ENCODE measurements at places on chromosomes 7 and 10. TPM values are rescaled to one million over a fixed set of nuclear protein-coding genes. Genes with fewer than 3 reads are reported as not detected.

DNA sequence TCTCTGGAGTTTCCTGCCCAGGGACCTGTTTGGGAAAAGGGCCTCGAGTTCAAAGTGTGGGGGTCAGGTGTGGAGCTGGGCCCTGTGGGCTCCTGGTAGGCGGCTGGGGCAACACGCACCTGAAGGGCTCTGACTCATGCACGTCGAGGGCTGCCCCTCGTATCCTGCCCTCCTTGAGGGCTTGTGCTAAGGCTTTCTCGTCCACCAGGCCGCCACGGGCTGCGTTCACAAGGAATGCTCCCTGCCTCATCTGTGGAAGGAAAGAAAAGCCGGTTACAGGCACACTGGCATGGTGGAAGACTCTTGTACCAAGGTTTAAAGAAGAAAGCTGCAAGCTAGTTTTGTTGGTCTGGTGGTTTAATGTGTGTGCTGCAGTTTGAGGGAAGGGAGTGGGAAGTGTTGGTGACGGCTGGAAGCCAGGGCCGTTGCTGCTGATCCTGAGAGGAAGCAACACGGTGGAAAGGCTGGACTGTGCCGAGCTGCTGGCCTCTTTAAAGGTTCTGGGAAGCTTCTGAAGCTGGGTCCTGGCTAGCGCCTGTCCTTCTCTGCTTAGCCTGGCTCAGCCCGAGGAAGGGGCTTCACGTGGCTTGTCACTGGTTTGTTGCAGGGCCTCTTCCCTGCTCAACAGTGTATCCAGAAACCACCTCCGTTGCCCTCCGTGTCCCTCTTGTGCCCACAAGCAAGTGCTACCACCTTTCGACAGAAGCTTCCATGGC lies 52.0 kb downstream of the ZRANB1 start:
- no peak for DNase-seq

Gene GIMAP6
- 6.9 TPM for total RNA-seq

- DNase-seq: no peak
Observed at GRCh38 chr7:72313906-72314305, 98.2 kb downstream of the CALN1 start.

GRCh38 chr7:39413636-39414223 lies 152.5 kb upstream of the YAE1 start:
- DNase-seq: no peak

DNA sequence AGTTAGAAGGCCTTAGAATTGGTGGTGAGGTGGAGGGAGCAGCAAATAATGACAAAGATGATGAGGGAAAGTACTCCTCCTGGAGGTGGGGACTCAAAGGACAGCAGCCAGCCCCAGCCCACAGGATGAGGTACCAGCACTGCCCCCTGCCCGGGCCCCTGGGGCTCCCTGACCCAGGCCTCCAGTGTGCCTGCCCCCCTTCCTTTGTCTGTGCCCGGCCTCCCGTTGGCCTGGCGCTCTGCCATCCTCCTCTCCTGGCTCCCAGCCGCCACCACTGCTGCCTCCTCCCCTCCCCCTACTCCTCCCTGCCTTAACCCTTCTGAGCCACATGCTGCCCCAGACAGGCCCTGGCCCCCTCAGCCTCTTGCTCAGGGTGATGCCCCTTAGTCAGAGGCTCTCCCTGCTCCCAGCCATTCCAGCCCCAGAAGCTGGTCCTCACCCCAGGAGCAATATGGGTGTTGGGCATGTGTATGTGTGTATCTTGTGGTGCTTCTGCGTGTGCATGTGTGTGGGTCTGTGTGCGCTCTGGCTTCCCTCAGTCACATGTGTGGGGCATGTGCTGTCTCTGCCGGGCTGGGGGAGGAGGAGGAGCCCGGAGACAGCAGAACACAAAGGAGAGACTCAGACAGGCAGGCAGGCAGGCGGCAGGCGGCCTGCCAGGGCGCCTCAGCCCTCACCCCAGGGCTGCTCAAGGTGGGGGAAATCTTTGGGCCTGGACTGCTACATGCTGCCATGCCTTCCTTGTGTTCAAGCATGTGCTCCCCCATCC lies 2.6 kb downstream of the LDB1 start:
- DNase-seq: peak; percentile 58

DNA sequence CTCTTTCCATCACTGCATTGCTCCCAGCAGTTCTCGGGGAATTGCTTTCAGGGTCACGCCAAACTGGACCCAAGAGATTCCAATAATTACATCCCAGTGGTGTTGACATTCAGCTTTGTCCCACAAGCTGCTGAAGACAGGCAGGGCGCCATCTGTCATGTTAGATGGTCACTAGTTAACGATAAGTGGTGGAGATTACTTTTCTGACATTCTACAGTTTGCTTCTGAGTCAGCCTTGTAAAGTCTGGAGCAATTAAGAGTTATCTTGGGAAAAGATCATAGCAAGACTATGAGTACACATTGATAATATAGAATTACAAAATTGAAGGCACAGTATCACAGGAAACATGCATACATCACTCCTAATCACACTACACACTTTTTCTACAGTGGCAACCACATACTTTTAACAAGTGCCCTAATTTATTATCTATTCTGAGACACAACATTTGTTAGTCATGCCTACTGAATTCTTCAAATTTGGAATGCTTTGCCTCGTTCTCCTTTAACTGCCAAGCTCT lies 41.9 kb downstream of the SEMA3C start:
- DNase-seq: no peak

- no peak for DNase-seq
Observed at GRCh38 chr7:83593921-83594475, 54.9 kb downstream of the SEMA3E start.

Gene CALHM1
- not detected for total RNA-seq

Gene SLC13A1
- total RNA-seq: not detected

DNA sequence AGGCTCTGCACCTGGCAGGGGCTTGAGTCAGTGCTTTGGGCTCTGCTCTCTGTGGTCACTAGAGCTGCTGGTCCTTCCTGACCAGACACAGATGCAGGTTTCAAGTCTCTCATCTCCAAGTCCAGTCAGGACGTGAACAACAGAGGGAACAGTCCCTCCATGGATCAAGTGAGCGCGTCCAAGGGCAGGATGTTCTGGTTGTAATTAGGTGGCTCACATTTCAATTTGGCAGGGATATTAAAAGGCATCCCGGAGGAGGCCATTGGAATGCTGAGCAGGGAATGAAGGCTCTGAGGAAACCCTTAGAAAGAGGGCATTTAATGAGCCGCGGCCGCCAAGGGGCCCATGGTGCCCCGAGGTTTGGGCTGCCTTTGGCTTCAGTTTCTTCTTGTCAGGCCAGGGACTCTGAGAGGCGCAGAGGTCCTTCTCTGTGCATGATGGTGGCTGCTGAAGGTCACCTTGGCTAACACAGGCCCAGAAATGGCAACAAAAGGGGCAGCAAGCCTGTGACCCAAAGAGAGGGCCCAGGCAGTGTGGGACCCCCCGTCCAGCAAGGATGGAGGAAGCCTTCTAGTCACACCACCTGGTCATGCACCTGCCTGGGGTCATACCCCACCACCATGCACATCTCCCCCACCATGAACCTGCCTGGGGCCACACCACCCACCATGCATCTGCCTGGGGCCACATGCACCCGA lies 30.7 kb upstream of the INPP5A start:
- no peak for DNase-seq

DNA sequence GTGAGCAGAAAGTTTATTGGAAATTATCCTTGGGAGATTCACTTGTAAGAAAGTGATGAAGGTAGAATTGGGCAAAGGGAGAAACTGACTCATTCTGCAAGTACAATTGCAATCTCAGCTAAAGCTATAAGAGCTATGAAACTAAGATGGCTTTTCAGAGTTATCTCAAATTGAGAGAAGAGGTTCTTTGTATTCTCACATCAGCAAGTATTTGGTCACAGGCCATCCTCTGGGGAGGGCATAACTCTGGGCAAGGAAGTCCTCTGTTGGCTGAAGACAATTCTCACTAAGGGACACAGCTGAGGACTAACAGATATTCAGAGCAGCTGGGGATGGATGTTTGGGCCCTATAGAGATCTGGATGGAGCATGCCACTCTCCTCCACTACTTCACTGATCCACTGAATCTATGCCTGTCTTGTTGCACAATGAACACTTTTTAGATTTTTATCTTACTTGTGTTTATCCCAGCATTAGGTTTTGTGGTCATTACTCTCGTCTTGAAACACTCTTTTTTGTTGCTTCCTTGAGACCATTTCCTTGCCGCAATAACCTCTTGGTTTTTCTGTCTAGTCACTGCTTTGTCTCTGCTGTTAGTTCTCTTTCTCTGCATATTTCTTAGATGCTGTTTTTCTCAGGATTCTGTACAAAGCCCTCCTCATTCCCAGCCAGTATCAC lies 115.1 kb downstream of the GNAI1 start:
- no peak for DNase-seq

DNA sequence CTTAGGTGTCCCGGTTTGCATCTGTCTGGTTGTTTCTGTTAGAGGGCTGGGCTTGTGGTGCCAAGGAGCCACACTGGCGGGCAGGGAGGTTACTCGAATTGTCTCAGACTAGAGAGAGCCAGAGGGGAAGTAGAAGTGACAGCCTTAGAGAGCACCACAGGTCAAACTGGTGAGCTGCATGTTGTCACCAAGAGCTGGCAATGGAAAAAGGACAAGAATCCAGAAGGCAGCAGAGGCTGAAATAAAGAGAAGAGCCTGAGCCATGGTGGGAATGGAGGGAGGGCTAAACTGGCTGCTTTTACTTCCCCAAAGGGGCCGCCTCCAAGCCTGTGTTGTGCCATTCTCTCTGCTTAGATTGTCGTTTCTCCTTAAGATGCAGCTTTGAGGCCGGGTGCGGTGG lies 31.1 kb upstream of the RHBDD2 start:
- no peak for DNase-seq

Gene PRKCQ
- 2.0 TPM for total RNA-seq

DNA sequence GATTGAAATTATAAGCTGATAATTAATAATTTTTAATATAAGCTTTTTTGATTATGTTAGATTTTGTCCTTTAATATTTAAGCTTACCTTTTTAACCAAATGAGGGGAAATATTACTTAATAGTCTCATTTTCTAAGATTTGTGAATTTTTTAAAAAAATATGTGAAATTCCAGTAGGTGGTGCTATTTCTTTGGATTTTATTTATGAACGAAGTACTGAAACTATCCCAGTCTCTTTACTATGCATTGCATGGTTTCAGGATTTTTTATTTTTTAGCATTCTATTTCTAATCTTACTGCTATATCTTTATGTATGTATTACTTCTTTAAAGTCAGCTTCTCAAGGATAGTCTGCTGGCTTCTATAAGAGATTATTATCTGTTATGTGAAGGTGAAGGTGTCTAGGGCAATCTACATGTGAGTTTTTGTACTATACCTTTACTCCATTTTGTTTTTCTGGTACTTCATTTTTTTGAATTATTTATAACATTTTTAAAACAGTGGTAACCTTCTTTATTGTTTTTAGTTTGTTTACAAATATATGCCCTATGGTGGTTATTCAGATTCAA lies 78.3 kb downstream of the ATRNL1 start:
- DNase-seq: no peak

Gene MRM2
- 15.9 TPM for total RNA-seq

GRCh38 chr10:75774783-75775490 lies 343.5 kb downstream of the LRMDA start:
- DNase-seq: no peak

GRCh38 chr10:35336921-35337823 lies 863 bp downstream of the CCNY start:
- DNase-seq: peak; percentile 63

Gene ZNF503
- 1.6 TPM for total RNA-seq

DNA sequence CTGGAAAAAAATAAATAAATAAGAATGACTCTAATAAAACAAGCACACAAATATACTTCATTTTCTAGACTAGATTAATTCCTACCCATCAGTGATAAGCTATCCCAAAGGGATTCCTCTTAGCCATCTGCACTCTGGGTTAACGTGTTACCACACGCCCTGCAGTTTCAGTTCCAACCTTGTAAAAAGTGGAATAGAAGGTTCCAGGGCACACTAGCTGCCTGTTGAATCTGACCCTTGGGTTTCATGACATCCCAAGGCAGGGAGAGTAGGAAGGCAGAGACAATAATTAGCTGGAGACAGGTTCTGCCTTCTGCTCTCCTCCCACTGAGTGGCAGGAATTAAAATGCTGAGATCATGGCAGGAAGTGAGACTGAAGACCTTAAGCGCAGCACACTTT lies 33.5 kb downstream of the SLC37A3 start:
- DNase-seq: no peak

DNA sequence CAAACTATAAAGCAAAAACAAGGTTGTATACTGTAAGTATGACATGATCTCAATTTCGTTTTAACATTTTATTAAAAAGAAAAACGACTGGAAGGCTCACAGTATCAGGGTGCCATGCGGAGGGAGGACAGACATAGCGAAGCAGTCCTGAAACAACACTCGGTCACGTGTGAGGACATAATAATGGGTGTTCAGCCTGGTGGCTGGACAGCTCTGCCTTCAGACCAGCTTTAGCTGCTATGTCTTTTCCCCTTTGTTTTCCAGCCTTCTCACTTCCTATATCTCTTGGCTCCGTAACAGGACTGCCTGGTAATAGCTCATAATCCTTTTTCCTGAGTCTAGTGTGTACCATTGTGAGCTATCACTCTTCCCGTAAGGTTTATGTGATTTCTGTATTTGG lies 18.4 kb upstream of the KLF14 start:
- DNase-seq: no peak

Gene CDC14C
- not detected for total RNA-seq

DNA sequence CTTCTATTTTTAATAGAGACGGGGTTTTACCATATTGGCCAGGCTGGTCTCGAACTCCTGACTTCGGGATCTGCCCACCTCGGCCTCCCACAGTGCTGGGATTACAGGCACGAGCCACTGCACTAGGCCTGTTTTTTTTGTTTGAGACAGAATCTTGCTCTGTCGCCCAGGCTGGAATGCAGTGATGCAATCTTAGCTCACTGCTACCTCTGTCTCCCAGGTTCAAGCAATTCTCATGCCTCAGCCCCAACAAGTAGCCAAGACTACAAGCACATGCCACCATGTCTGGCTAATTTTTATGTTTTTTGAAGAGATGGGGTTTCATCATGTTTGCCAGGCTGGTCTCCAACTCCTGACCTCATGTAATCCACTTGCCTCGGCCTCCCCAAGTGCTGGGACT lies 73.7 kb downstream of the TYW1B start:
- DNase-seq: no peak

- no peak for DNase-seq
Observed at GRCh38 chr7:113158756-113159155, 40.4 kb upstream of the SMIM30 start.
